LNCaP clone FGC (cell line): ENCODE measurements at places on chromosomes 1 and 21.

- DNase-seq: no peak
Observed at GRCh38 chr1:95518310-95518709, 284.3 kb downstream of the RWDD3 start.

DNA sequence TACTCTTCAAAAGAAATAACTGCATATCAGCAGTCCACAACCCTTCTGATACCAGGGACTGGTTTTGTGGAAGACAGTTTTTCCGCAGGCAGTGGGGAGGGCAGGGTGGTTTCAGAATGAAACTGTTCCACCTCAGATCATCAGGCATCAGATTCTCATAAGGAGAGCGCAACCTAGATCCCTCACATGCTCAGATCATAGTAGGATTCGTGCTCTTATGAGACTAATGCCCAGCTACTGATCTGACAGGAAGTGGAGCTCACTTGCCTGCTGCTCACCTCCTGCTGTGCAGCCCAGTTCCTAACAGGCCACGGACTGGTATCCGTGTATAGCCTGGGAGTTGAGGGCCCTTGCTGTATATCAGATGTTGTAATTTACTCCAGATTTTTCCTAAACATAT lies 11.5 kb downstream of the RO60 start:
- no peak for DNase-seq

GRCh38 chr1:82090104-82090503 lies 289.4 kb downstream of the ADGRL2 start:
- DNase-seq: no peak

- DNase-seq: no peak
Observed at GRCh38 chr1:111446546-111446945, 2.5 kb downstream of the WDR77 start.

DNA sequence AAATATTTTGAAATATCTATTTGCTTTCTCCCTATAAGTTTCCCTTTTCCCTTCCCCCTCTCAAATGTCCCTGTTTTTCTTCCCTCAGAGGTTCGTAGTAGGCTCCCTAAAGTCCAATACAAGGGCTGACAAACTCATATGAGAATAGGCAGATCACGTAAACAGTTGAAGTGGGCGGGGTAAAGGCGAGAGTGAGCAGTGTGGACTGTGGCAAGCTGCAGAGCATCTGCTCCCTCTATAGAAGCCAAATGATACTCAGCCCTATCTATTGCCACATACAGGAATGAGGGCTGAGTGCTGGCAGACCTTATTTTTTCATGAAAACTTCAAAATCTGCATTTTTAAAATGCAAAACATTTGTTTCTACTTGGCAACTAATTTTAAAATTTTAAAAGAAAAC lies 26.3 kb downstream of the PRDX6 start:
- DNase-seq: no peak

GRCh38 chr1:184620469-184620868 lies 134.2 kb downstream of the EDEM3 start:
- no peak for DNase-seq

- no peak for DNase-seq
Observed at GRCh38 chr1:85058311-85058710, 10.0 kb upstream of the MCOLN3 start.

DNA sequence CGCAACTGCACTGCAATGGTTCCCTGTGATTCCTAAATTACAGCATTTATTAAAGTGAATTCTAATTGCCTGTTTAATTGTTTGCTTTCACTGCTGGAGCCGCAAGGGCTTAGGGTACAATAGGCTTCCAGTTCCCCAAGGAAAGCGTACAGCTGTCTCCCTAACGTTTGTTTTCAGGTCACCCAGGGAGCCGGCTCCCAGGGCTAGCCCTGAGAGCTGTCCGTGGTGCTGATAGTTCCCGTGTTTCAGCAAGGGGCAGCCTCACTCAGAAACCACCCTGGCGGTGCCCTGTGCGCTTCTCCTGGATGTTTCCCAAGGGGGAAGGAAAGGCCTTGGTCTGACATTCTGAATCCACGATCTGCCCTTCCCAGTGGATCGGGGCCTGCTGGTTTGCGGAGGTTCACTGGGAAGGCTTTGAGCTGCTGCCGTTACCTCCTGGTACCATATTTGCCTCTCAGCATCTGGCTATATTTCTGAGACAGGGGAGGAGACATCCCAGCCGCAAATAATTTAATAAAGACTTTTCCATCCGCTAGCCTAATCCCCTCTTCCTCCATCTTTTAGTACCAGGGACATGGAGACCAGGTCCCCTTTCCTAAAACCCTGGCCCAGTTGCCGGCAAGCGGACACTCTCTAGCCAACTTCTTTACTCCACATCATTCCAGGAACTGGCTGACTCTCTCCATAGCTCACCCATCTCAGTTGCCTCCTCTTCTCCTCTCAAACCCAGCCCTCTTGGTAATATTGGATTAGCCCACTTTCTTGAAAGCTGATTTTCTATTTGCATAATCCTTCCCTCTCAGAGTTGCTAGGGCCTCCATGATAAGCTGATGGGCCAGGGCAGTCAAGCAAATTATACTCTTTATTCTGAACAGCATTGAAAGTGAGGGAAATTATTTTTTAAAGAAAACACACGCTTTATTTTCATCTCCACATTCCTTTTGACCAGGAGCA lies 149.0 kb downstream of the IGSF21 start:
- no peak for DNase-seq

GRCh38 chr1:92342401-92342800 lies 43.5 kb downstream of the RPAP2 start:
- DNase-seq: no peak

DNA sequence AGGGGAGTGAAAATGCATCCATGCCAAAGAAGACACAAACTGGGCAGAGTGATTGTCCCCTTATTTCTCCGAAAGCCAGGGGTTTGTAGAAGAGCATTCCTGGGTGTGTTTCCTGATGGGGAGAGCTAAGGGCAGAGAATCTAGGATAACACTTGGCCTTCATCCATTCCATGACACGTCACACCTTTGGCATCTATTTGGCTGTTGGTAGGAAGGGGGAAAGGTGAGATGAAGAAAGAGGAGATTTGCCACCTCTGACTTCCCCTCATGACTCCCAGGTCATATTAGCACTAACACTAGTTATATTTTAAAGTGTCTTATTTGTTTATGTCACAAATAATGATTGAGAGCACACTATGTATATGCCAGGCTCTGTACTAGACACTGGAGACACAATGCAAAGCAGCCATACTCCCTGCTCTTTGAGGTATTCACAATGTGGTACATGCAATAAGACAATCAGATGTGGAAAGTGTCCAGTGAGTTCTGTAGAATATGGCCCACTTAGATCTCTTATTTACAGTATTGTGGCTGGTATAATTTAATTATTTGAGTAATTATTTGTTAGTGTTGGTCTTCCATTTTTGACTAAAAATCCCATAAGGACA lies 54.5 kb upstream of the GADD45A start:
- DNase-seq: no peak

DNA sequence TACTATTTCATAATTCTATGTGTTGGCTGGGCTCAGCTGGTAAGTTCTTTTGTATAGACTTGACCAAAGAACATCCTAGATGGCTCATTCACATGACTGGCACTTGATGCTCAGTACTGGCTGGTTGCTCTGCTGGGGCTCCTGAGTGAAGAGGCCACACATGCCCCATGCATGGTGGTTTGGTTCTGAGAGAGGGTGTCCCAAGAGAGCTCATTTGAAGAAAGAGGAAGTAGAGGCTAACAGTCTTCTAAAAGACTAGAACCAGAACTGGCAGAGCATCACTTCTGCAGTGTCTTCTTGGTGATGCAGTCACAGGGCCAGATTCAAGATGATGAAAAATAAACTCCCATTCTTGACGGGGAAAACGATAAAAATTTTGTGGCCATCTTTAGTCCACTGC lies 5.2 kb upstream of the BACH1 start:
- DNase-seq: no peak

DNA sequence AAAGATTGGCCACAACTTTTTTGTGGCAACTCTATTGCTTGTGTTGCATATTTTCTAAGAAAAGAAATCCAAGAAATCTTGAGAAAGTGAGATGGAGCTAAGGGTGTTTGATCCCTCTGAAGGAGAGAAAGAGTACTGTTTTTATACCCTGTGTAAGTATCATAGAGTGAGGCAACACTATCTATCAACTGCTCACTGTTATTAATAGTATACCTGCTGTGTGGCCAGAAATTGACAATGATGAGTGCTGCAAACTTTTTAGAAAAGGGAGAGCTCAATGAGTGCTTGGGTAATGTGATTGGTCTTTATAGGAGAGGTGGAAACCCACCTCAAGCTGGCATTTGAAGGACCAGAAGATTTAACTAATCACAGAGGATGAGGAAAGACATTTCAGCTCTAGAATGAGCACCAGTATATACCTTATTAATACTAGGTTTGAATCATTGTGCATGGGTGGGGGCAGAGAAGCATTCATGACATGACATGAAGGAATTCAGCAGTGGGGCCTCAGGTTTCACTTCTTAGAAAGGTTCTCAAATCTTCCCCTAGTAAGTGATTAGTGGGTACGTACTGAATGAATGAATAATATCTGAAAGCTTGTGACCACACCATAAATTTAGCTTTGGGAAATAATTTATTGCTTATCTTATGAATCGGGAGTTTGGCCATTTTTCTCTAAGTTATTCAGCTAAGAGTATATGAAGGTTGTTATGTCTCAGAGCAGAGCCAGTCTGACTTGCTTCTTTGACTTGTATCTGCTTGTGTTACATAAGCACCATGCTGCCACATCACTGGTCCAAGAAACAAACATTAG lies 169.2 kb upstream of the SGIP1 start:
- DNase-seq: no peak

- DNase-seq: no peak
Observed at GRCh38 chr1:165603810-165604209, 27.2 kb upstream of the MGST3 start.

GRCh38 chr1:114113411-114114184 lies 40.1 kb downstream of the SYT6 start:
- DNase-seq: no peak

DNA sequence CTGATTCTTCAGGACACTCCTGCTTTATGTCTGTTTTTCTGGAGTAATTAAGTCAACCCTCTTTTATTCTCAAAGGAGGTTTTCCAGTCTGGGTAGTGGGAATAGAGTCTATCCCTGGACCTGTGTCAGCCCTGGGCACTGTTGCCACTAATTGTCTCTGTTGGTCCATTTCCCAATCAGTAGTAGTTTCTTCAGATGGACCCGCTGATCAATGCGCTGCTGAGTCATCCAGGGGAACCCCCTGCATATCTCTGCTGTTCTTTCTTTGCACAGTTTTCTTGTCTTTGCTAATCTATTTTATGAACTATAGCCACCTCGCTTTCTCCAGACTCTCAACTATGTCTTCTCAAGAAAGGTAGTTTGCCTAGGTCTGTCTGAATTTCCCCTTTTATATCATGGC lies 82.5 kb downstream of the TNNI3K start:
- DNase-seq: no peak

DNA sequence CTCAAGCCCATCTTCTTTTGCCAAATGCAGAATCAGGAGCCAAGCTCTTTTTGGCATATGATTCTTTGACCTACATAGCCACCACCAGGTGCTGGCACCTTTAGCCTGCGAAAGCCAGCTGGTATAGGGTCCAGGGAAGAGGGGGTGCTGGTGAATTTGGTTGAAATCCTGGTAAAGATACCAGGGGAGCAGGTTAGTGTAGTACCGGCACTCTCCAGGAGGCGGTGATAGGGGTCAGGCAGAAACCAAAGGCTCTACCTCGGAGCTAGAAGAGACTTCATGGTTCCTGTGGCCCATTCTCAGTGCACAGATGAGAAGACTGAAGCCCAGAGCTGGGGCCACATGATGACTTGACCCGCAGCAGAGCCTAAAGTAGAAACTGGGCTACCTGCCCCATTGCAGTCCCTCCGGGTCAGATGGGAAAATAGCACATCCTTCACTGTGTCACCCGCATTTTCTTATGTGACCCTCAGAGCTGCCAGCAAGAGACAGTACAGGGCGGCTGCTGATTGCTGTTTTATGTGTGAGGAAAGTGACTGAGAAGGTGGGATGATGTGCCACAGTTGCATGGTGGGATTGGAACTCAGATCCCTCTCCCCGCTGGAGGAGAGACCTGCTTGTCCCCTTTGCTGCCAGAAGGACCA lies 36.0 kb upstream of the IL19 start:
- DNase-seq: no peak

DNA sequence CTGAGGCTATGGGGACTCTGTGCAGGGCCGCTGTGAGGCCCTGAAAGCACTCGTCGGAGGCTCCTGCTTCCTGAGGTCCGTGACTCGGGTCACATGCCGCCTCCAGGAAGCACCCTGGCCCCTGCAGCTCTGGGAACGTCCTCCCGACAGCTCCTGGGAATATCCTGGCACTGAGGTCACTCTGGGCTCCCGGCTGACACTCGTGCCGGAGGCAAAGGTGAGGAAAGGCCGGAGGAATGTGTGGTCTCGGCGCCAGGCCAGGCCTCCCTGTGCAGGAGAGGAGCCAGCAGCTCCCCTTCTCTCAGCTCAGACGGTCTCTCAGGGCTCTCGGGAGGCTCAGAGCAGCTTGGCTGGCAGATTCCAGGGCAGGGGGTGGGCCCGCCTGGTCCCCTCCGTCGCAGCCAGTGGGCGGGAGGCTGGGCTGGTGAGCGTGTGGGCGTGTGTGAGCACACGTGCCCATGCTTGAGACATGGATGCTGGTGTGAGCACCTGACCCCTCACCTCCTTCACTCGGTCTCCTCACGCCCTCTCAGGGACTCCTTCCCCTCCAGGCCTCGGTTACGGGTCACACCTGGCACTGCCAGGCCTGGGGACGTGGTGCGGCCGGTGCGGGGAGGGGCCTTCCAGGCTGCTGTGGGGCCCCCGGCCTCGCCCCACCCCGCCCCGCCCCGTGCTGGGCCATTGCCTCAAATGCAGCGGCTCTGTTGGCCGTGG lies 5.5 kb upstream of the RNF223 start:
- peak; percentile 89 for DNase-seq

DNA sequence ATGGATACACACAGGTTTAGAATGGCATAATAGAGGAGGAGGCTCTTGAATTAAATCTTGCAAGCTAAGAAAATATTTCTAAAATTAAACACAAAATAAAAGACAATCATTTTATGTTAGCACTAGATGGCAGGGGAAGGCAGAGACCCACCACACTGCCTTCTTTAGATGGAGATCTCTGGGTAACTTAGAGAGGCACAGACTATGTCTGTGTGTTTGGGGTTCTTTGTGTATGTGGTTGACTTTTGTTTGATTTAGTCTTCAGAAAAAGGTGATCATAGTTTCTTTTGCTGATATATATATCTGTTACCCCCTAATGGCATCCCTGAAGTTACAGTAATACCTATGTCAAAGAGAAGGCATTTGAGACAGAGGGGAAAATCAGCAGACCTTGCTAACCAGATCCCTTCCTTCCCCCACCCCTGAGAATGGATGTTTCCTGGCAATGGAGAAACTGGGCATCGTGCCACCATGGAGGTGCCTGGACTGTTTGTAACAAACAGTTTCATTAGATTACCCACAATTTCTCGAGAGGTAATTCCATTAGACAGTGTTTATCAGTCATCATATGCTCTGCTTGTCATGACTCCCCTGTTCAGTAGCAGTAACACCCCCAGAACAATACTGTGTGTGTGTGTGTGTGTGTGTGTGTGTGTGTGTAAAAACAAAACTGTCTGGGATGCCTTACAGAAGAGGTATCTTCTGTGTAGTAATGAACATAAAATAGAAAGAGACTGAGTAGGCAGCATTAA lies 228.3 kb upstream of the DEPDC1 start:
- DNase-seq: no peak

- DNase-seq: no peak
Observed at GRCh38 chr1:230332061-230332460, 94.1 kb downstream of the PGBD5 start.

GRCh38 chr1:81664341-81664740 lies 136.4 kb upstream of the ADGRL2 start:
- DNase-seq: no peak

GRCh38 chr1:222654849-222655248 lies 37.0 kb downstream of the MIA3 start:
- DNase-seq: no peak
